ENCODE measurements at places on chromosomes 12 and 14.

GRCh38 chr12:17652436-17652835 is 437.6 kb downstream of the RERGL start:
- no peak for DNase-seq

DNA sequence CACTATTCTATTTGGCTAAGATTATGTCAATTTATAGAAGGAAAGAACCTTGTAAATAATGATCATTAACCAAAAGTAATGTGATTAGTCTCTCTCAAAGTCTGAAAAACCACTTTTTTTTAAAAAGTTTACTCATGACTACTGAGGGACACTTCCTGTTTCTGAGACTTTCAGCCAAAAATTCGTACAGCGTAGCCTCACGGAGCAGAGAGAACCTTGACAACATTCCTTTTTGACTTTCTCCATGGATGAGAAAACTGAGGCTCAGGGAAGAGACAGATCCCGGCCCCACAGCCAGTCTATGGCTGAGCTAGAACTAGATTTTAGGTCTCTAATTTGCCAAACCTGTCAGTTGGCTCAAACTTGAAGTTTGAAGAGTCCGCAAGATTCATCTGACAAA is 68.2 kb downstream of the DAD1 start:
- DNase-seq = no peak

GRCh38 chr12:62767496-62767895 is 167.5 kb downstream of the PPM1H start:
- peak; percentile 84 for DNase-seq

DNA sequence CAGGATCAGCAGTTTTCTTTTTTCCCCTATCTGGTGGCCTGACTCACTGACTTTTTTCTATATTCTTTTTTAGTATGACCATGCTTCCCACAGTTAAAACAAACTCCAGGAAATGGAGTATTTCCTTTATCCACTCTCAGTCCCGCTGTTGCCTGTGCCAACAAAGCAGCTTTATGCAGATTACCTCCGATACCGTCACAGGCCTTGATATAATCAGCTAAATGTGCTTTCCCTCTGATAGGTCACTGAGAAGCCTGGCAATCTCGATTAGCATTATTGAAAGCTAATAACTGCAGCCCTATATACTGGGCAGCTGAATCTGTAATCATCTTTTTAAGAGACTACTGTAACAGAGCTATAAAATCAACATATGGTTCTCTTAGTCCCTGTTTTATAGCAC is 243.6 kb downstream of the KIF21A start:
- DNase-seq = no peak

DNA sequence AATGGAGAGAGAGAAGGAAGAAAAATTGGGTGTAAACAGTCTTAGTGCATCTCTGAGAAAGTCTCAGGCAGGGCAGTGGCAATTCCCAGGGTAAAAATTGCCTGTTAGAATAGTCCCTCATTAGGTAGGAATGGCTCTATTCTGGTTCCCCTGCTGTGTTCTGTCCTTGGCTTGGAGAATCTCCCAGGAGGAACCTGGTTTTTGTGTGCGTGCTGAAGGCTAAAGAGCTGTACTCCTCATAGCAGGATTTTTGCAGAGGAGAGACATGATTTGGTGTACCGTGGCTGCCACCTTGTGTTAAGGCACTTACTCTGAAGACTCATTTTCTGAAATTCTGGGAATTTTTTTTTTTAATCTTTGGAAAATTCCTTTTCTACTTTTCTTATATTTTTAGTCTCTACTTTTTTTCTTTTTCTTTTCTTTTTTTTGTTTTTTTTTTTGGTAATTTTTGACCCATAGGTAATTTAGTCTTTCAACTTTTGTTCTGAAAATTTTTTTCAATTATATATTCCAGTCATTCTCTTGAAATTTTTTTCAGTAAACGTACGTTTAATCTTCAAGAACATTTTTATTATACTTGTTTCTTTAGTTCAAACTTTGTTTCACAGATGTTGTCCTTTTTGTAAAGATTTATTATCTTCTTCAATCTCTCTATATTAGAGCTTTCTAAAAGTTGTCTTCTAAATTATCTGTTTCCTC is 63.8 kb downstream of the FBXO33 start:
- peak; percentile 71 for DNase-seq

GRCh38 chr12:5614256-5614655 is 182.3 kb downstream of the NTF3 start:
- peak; percentile 65 for DNase-seq

All from fibroblast of skin of abdomen (primary cell).